ENCODE measurements at places on chromosomes 5 and 9.

- no peak for DNase-seq
Measured at GRCh38 chr5:86546044-86546443, 71.7 kb upstream of the COX7C start.

DNA sequence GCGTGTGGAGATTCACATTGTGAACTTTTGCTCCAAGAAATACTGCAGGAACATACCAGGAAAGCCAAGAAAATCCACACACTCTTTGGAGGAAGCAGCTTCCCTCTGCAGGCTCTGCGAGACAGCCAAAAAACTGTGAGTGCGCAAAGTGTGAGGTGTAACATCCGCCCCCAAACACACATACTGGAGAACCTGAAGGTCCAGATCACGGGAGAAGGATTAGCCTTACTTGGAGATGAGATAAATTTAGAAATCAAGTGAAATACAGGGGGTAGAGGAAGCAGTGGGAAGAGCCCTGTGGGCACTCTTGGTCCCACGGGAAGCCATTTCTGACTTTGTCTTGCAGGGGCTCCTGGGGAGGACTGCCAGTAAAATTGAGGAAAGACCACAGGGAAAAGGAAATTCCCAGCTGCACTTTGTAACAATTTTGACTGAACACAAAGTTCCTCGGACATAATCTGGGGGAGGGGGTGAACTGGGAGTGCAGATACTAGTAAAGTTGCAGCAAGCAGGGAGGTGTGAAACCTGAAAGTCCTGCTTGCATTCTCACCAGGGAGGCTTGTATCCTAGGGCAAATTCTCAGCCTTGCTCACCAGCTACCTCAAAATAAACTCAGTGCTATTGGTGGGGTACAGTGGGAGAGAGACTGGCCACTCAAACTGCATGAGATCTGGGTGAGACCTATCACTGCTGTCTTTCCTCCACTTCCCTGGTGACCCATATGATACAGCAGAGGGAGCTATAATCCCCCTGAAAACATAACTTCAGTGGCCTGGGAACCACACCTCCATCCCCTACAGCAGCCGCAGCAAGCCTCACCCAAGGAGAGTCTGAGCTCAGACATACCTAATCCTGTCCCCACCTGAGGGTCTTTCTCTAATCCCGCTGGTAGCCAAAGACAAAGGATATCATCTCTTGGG, 109.1 kb downstream of the ALDH1A1 start:
- DNase-seq: no peak

GRCh38 chr5:72285424-72285821, 34.6 kb downstream of the MRPS27 start:
- no peak for DNase-seq

DNA sequence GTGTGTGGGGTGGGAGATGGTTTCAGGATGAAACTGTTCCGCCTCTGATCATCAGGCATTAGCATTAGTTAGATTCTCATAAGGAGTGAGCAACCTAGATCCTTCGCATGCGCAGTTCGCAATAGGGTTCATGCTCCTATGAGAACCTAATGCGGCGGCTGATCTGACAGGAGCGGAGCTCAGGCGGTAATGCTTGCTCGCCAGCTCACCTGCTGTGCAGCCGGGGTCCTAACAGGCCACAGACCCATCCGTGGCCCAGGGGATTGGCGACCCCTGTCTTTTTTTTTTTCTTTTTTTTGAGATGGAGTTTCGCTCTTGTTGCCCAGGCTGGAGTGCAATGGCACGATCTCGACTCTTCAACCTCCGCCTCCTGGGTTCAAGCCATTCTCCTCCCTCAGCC, 119.1 kb downstream of the KCNIP1 start:
- no peak for DNase-seq

DNA sequence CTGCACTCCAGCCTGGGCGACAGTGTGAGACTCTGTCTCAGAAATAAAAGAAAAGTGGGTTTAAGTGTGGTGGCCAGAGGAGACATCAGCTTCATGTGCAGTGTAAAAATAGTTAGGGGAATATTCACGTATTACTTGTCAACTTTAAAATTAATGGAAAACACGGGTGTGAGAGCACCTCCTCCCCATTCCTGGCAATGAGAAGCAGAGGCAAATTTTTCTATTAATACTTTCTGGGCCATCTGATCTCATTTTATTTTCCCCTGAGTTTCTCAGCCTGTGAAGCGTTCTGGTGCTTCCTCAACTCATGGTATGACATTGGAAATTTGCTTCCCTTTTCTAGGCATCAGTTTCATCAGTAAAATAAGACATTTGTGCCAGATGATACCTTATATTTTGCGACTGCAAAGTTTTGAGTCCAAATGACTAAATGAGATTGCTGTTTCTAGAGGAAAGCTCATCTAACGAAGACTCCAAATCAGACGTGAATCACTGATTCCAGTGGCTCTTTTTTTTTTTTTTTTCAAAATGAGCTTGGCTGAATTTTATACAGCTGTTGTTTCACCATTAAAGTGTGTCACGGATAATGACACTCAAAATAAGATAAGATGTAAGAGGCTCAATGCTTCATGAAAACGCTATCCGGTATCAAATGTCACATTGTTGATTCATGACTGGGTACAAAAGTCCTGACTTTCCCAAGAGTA, 104.6 kb downstream of the MSX2 start:
- DNase-seq: no peak

DNA sequence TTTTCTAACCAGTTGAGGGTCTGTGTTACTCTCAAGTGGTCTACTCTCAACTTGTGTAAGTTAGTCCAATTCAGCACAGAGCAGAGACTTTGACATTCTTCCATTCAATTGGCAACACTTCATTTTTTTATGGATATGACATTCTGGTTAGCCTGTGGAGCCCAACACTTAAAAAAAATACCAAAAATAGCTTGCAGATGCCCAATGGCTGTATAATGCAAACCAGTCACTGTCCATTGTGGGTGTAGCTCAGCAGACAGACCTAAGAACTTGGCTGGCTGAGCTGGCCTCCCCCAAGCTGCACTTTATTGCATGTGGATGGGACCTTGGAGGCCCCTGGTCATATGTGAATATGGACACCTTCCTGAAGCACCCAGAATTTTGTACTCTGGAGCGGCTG, 103.2 kb downstream of the DPYSL3 start:
- DNase-seq: no peak

DNA sequence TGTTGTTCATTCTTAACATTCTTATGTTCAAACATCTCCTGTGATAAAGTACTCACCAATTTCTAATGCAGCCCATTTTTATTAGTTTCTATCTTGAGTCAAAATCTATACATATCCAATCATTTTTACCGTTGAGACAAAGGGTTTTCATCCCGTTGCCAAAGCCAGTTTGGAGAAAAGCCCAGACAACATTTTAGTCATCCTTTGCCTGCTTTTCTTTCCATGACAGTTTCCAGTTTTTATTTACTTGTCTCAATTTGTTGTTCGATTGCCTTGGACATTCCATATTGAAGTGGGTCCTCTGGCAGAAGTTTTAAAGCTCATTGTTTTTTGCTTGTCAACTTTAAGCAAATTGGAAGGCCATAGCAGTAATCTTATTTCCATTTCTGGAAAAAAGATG, 123.9 kb downstream of the RAB3C start:
- DNase-seq: no peak

DNA sequence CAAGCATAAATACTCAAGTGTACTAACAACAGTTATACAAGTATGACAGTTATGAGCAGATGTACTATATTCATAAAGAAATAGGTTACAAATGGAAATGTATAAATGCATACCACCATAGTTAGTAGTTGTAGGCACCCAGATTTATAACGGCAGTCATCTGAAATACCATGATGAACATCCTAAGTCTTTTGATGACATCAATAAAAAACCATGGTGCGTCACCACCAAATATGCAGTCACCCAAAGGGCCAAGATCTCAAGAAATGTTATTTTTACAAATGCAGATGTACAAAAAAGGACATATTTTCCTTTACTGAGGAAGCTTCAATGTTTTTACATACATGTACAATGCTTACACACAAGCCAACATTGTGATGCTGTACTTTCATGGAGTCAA, 70.8 kb upstream of the XPA start:
- DNase-seq: no peak

GRCh38 chr9:93897075-93897970, 57.8 kb downstream of the BARX1 start:
- DNase-seq: no peak

GRCh38 chr9:94982211-94982610, 255.7 kb downstream of the AOPEP start:
- no peak for DNase-seq

GRCh38 chr9:133725886-133726285, 12.3 kb downstream of the SARDH start:
- no peak for DNase-seq

- DNase-seq: no peak
Measured at GRCh38 chr5:90020575-90021538, 388.7 kb downstream of the CETN3 start.

DNA sequence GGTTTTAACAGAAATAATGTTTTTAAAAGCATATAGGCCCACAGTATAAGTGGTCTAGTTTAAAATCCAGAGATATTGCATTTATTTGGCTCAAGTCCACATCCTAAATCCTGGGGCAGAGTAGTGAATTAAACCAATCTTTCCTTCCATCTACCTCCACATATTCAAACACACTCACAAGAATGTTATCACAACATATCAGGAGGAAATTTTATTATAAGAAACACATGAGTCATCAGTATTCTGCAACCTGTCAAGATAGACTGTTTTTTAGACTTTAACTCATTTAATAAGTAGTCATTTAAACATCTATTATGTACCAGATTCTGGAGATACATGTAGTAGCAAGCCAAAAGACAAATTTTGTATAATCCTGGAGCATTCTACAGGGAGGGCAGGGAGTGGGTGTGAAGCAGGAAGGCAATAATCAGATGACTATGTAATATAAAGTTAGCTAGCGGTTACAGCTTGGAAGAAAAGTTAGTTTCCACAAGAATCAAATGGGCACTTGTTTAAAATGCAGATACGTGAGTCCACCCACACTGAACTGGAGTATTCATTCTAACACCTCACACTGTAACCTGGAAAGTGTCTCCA, 187.3 kb upstream of the PIK3R1 start:
- DNase-seq: no peak

- no peak for DNase-seq
Measured at GRCh38 chr5:106086352-106086751, 1584.4 kb downstream of the EFNA5 start.

GRCh38 chr5:149693482-149693881, 36.6 kb upstream of the PPARGC1B start:
- DNase-seq: no peak

DNA sequence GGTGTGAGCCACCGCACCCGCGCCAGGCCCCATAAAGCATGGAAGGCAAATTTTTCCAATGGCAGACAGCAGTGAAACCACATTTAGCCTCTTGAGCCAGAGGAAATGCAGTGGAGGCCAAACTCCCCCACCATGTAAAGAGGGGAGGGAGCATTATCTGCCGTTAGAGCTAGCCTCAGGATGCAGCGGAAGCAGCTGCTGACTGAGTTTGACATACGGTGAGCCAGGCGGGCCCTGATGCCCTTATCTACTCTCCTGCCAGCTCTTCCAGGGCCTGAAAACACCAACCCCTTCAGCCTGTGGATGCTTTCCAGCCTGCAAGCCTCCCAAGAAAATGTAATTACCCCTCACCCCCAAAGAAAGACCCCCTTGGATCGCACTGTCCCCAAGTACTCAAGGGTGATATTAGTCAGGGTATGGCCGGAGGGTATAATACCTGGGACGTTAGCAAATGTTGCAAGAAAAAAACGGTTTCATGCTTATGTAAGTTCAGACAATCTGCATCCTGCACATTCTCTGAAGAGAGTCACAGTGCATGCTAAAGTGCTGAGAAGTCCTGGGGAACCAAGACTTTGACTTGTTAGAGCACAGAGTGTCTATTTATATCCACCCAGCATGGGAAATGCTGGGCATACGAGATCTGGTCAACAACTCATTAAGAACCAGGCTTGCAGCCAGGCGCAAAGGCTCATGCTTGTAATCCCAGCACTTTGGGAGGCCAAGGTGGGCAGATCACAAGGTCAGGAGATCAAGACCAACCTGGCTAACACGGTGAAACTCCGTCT, 11.3 kb upstream of the GGTA1 start:
- DNase-seq: no peak

GRCh38 chr5:103371046-103371607, 112.6 kb downstream of the MACIR start:
- DNase-seq: no peak

DNA sequence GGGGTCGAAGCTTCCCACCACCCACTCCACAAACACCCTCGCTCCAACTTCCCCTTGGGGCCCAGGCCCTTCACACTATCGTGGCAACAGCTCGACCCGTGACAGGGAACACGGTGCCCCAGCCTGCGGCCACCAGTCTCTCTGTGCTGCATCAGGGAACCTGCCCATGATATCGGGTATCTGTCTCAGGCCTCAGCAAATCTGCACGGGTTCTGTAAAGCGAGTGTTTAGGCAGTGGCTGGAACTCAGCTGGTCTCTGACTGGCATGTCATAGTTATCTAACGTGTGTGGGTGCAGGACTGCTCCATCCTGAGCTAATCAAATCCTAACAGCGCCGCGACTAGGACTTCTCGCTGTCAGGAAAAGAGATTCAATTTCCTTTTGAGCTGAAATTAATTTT, 42.9 kb downstream of the DBH start:
- DNase-seq: no peak

- no peak for DNase-seq
Measured at GRCh38 chr9:112665347-112665746, 52.6 kb downstream of the INIP start.

DNA sequence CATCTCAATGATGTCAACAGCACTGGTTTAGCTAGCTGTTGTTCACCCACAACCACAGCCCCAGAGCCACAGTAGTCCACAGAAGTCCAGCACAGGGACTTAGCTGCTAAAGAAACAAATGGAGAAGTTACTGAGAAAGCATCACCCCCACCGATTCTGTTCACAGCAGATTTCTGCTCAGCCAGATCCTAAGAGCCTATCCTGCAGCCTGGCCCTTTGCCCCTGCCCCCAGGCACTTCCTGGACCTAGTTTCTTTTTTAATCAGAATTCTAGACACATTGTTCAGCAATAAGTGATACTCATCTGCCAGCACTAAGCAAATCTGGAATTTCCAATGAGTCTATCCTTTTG, 7.4 kb downstream of the B4GALT1 start:
- peak; percentile 73 for DNase-seq

- DNase-seq: no peak
Measured at GRCh38 chr5:14908172-14908571, 36.6 kb upstream of the ANKH start.

GRCh38 chr5:91170266-91170665, 212.9 kb downstream of the ARRDC3 start:
- DNase-seq: no peak

DNA sequence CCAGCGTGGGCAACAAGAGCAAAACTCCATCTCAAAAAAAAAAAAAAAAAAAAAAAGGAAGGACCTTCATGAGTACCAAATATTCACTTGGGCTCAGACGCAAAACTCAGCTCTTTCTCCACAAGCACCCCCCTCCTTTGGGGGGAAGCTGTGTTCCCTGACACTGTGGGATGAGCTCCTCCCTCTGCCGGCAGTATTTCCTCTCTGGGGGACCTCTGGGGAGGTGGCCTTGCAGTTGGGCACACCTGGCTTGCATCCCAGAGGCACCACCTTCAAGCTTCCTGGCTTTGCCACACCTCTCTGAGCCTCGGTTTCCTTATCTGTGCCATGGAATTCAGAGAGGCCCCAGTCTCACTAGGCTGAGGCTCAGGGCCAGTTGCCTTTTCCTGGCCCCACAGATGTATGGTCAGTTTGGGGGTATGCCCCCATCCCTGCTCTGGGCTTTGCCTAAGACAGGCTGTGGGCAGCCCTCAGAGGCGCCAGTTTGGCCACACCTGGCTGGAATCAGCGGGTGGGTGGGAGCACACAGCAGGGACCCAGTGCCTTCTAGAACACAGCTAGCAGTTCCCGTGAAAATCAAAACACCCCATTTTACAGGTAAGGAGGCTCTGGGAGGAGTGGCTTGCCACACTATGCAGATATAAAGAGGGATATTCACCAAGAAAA, 157.5 kb upstream of the IER5L start:
- no peak for DNase-seq
